Activated naive CD4-positive, alpha-beta T cell (primary cell): ENCODE measurements at places on chromosomes 7 and 10.

DNA sequence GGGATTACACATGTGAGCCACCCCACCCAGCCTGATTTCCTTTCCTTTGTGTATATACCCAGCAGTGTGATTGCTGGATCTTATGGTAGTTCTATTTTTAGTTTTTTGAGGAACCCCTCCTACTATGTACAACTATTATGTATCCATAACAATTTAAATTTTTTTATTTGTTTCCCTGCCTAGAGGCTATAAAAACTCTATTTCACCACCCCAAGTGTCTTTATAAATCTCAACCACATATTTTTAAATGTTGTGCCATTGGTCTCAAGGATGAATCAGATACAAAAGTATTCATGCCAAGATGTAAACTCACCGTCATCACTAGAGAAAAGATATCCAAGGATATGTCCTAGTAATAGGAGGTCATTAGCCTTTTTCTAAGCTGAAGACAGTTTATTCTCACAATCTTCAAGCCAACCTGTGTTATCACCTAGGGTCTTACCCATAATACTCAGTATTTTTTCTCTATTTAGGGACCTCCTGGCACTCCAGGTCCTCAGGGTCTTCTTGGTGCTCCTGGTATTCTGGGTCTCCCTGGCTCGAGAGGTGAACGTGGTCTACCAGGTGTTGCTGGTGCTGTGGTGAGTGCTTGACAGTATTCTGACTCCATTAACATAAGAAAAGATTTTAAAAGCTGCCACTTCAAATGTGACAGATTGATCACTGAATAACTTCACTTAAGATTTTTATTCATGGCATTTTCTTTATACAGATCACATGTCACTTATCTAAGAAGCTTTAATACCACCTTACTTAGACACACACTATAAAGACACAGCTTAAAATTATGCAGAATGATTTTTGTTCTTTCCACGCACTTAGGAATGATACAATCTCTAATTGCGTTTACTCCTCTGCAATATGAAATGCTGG lies 29.4 kb downstream of the COL1A2 start:
- no peak for DNase-seq

DNA sequence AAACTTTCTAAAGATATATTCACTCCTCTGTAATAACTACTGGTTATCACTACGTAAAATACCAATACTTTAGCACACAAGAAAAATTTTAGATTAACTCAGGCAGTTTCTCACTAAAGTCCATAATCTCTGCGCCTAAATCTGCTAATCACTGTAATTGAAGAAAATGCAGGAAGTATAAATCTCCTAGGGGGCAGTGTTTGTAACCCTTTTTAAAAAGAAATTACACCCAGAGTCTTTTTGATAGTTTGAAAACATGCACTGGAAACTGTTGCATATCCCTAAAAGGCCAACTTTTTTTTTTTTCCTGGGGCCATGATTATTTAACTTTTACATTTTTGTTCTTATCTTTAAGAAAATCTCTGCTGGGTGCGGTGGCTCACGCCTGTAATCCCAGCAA lies 209.6 kb downstream of the KIAA1217 start:
- DNase-seq, result no peak

DNA sequence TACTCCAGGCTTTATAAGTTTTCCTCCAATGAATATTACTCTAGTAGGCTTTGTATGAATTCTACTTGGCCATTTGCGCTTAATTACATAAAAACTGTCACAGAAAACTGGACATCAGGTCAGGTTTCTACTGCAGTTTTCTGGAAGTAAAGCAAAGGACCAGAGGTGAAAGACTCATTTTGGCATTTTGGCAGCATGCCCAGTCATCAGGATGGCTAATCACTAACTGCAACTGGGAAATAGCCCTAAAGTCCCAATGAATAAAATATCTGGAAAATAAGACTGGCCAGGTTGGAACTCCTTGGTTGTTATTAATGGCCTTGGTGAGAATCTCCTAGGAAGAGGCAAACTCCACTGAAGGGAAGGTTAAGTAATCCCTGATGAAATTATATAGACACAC lies 75.5 kb downstream of the COPG2 start:
- DNase-seq, result no peak

DNA sequence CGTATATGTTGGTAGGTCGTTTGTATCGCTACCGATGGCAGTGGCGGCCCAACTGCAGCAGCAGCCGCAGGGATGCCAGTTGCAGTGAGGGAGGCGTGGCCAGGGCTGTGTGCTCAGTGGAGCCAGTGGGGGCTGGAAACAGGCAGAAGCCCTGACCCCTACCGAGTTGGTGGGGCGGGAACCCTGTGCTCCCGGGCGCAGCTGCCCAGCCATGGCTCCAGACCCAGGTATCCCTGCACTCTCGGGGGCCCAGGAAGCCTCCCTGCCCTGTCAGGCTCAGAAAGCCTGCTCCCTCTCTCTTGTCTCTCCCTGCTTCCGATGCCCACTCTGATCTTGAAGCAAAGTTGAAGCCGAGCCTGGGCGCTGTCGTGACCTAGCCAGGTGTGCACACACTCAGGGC lies 78.6 kb upstream of the ITGB1 start:
- DNase-seq, result no peak

DNA sequence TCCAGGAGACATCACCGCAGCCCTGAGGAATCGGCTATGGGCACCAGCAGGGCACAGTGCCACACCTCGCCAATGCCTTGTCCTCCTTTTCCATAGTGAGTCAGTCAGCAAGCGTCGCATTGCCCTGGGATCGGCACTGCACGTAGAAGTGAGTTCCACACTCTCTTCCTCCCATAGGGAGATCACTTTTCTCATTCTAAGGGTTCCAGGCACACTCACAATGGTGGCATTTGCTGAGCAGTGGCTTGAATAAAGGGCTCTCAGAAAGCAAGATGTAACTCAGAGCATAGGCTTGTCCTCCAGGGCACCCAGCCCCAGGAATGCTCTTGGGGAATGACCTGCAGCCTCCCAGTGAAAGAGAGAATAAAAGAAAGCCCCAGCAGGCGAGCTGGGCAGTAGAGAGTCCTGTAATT lies 1.1 kb upstream of the VIM start:
- no peak for DNase-seq

GRCh38 chr7:81128011-81128410 lies 209.2 kb upstream of the SEMA3C start:
- no peak for DNase-seq

DNA sequence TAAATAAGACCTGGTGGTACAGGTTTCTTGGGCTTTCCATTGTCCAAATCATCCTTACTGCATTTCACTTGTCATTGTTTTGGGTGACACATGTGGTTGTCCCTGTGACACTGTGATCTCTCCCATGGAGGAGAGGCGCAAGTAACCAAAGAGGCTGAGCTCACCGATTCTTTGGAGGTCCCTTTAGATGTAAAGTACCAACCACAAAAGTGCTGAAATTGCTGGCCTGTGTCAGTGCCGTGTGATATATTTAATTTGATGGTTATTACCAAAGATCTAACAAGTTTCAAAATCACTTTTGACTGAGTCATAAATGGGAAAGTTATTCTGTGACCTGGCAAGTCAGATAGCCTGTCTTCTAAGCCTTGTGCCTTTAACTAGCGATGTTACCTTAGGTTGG lies 19.4 kb downstream of the MCM10 start:
- DNase-seq, result no peak

GRCh38 chr10:19656420-19657042 lies 159.7 kb upstream of the PLXDC2 start:
- DNase-seq, result no peak

DNA sequence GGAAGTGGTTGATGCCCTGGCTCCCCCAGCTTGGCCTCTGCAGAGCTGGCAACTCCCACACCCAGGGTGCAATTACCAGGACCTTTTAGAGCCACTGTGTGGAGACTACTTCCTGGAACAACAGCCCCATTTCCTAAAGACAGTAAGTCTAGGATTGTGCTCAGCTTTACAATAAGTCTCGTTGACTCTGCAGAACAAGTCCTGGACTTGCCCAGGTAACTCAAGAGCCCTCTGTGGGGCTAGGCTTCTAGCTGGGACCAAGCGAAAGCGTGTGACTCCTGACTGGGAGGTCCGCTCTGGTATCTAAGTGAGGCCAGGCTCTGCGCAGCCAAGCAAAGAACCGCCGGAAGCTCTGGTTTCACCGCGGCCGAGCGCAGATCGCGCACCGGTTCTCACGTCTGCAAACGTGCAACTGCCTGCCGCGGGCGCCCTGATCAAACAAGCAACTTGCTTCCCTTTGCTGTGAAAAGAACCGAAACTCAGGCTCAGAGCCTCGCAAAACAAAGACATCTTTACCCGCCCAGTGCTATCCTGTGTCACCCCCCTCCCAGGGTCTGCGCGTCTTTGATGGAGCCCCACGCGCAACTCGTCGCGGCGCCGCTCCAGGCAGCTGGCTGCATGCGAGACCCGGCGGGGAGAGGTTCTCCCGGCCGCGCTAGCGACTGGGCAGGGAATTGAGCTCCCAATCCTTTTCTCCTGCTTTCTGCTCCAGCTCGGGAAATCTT lies 4.4 kb upstream of the PDLIM1 start:
- peak; percentile 2 for DNase-seq

DNA sequence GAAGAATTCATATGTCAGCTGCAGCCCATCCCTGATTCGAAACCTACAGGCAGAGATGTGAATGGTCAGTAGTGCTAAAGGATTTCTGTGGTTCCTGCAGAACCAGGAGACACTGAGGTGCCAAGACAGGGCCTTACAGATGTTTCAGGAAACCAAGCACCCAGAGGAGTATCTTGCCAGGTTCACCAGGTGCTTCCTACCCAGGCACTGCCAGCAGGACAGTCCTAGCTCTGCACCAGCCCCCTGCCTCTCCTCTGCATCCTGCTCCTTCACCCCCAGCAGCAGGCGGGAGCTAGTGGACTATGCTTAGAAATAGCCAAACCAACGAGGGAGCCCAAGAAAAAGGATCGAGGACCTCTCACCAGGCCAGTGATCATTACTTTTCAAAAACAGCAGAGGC lies 4.2 kb upstream of the IKZF1 start:
- DNase-seq, result no peak

DNA sequence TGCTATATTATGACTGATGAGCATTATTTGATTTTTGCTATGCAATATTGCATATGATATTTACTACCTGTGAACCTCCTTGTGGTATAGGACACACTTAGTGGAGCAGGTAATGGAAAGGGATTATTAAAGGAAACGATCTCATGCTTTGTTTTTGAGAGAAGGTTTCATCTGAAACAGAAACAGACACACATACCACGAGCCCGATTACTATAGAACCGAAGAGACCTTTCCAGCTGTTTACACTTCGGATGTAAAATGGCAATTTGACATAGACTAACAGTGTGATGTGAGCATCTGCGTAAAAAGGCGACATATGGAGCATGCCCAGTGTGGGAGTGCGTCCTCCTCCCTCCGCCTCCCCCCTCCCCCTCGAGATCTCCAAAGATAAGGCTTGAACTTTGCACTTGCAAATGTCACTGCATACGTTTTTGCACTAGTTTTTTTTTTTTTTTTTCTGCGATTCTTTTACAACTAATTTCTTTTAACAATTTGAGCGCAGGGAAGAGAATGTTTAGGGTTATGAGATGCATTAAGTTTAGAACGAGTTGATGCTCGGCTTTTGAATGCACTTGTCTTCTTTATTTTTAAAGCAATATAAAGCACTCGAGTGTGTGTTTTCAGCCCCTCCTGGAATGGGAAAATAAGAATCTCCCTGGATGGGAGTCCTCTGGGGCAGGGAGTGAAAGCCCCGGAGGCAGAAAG lies 251.0 kb downstream of the NSUN6 start:
- DNase-seq, result no peak

DNA sequence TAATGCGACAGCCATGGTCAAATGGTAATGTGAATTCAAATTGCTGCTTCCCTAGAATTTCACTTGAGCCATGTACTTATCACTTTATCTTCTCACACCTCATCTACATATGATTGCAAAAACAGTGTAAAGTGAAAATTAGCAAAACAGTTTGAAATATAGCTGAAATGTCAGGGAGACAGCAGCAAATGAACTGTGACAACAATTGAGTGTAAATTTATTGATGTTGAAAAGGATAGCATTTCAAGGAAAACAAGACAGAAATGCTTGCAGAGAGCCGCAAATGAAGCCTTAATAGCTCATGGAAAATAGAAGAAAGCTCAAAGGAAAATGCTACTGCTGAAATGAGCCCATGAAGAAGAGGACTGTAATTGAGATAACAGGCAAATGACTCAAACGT lies 516.2 kb upstream of the POT1 start:
- DNase-seq, result no peak

- DNase-seq, result no peak
These were observed 46.4 kb downstream of the CSTF2T start for GRCh38 chr10:51653025-51653424.

GRCh38 chr7:138626846-138627245 lies 74.3 kb downstream of the SVOPL start:
- no peak for DNase-seq

DNA sequence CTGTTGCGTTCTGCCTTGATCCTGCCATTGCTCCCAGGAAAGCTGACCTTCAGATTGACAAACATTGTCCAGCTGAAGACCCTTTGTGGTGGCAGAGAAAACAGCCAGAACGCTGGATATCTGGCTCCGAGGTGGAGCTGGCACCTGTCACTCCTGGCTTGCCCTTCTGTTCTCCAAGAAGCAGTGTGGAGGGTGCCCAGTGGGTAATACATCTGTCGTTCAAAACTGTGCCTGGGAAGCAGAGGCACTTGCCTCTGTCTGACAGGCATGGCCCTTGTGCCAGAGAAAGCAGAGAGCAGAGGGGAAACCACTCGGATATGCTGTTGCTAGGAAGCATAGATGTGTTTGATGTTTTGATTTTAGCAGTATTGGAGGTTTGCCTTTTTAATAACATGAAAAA lies 231.4 kb downstream of the BMPER start:
- DNase-seq, result no peak

GRCh38 chr7:19617901-19618300 lies 90.9 kb downstream of the POLR1F start:
- no peak for DNase-seq

- DNase-seq, result no peak
These were observed 247.3 kb downstream of the DIP2C start for GRCh38 chr10:442209-442608.

- no peak for DNase-seq
These were observed 36.4 kb downstream of the CPVL start for GRCh38 chr7:29109899-29110298.

- DNase-seq, result no peak
These were observed 22.5 kb downstream of the ORC5 start for GRCh38 chr7:104185346-104185745.

- peak; percentile 10 for DNase-seq
These were observed 538.7 kb downstream of the DNAJB6 start for GRCh38 chr7:157875230-157876179.

DNA sequence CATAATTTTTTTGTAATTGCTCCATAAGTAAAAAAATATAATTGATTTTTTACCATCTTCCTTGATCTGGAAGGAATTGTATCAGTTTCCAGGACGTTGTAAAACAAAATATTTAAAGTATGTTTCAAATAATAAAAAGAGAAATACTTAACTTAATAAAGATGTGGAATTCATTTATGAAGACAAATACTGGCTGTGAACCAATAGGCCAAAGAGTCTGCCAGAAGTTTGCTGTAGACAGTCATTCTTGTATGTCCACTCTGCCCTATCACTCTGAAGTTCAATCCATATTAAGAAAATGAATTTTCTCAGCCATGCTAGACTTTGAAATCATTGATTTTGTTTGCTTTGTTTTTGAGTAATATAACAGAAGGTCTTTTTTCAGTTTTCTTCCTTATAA lies 256.4 kb downstream of the TRIL start:
- no peak for DNase-seq

GRCh38 chr7:27138985-27139333 lies 4.5 kb downstream of the HOXA5 start:
- no peak for DNase-seq
